ENCODE measurements at places on chromosomes 2 and 18. TPM values are rescaled to one million over a fixed set of nuclear protein-coding genes. Genes with fewer than 3 reads are reported as not detected.

The TMEM17 gene
- total RNA-seq, result 1.4 TPM

The B4GALT6 gene
- 2.1 TPM for total RNA-seq

The DCDC2C gene
- not detected for total RNA-seq

The CNDP2 gene
- 53.2 TPM for total RNA-seq

The QPCT gene
- total RNA-seq, result 2.2 TPM

The ANAPC1 gene
- total RNA-seq, result 40.7 TPM

The ITGB6 gene
- total RNA-seq, result 0.15 TPM

The SLC4A1AP gene
- 24.1 TPM for total RNA-seq

The SP5 gene
- not detected for total RNA-seq

Measured in smooth muscle cell of the coronary artery (primary cell).